Right ventricle myocardium superior (tissue), 1 donor: ENCODE measurements at places on chromosomes 4 and X.

GRCh38 chr4:17194586-17194985 lies 296.1 kb upstream of the LDB2 start:
- no peak for DNase-seq

GRCh38 chr4:38313999-38314561 lies 349.9 kb upstream of the KLF3 start:
- no peak for DNase-seq

- DNase-seq, result peak; percentile 73
These were observed 52.7 kb downstream of the CPLX1 start for GRCh38 chr4:773214-773613.

DNA sequence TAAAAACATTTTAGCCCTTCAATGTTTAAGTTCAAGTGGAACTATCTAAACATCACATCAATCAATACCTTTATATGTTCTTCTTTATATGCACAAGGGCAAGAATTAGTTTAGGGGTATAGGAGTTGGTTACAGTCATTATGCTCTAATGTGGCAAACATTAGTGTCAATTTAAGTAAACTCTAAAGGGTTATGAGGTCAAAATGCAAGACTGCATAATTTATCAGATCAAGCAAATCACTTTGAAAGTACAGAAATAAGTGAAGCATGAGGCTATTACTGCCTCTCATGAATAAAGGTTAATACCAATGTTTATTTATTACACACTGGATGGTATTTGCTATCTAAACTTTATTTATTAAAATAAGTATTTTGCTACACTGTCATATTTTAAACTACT lies 59.7 kb downstream of the MAB21L2 start:
- DNase-seq, result no peak

DNA sequence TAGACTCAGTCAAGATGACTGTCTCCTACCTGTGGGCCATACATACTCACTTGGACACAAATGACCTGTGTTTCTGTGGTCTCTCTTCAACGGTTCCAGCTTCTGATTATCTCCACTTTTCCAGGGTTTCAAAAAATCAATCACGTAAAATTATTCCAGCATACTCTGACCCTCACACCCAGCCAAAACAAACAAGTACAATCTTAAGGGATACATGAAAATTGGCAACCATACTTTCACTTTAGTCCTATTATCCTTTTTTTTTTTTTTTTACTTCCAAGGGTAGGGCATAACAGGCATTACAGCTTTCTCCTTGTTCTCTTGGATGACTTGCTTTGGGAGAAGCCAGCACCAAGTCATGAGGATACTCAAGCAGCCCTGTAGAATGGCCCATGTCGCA lies 225.8 kb upstream of the GALNT7 start:
- DNase-seq, result no peak

GRCh38 chr4:73763877-73764276 lies 23.5 kb downstream of the CXCL8 start:
- DNase-seq, result no peak

DNA sequence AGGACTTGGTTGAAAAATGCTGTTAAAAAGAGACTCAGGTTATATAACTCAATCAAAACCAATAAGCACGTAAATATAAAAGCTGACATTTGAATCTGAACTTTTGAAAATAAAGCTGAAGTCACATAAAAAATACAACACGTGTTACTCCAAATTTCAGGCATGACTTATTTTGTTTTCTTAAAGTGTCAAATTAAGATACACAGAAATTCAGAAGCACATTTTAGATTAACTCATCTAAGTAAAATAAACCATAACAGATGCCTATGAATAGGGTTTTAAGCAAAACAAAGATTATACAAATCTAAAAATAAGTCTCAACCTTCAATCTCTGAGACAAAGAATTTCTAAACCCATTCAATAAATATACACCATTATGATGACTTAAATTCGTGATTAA lies 124.8 kb downstream of the ANTXR2 start:
- DNase-seq, result no peak

- no peak for DNase-seq
These were observed 419.6 kb upstream of the LCORL start for GRCh38 chr4:18441203-18441590.

- no peak for DNase-seq
These were observed 40.1 kb downstream of the NOP14 start for GRCh38 chr4:2923141-2923551.

- DNase-seq, result peak; percentile 37
These were observed 58.6 kb upstream of the PAGE1 start for GRCh38 chrX:49754233-49754857.

- no peak for DNase-seq
These were observed 234.0 kb downstream of the SPOCK3 start for GRCh38 chr4:167000141-167000852.

DNA sequence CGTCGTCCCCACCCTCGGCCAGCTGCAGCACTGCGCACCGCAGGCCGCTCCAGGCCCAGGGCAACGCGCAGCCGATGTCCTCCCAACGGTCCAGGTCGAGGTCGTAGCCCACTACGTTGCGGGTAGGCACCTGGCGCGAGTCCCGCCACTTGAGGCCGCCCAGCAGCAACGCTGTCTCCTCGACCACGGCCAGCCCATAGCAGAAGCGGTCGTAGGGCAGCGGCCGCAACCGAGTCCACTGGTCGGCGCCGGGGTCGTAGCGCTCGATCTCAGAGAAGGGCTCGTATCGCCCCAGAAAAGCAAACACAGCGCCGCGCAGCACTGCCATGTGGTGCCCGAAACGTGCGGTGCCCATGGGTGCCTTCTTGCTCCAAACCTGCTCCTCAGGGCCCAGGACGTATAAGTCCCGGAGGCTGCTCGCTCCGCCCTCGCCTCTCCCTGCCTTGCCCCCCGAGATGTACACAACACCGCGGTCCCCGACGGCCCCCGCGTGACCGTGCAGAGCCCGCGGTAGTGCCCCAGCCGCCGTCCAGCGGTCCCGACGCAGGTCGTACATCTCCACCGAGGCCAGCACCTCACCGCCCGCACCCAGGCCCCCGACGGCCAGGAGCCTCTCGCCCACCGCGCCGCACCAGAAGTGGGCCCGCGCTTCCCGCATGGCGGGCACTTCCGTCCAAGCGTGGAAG lies 2.1 kb downstream of the KLHL34 start:
- peak; percentile 22 for DNase-seq

- no peak for DNase-seq
These were observed 45.9 kb upstream of the NUDT6 start for GRCh38 chr4:122968227-122968812.

DNA sequence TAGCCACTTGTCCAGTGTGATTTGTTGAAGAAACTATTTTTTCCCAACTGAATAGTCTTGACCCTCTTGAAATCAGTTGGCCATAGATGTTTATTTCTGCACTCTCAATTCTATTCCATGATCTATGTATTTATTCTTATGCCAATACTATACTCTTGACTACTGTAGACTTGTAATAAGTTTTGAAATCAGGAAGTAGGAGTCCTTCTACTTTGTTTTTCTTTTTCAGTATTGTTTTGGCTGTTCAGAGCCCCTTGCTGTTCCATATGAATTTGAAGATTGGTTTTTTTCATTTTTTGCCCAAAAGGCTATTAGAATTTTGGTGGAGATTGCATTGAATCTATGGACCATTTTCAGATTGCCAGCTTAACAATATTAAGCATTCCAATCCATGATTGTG lies 10.2 kb downstream of the SAP30 start:
- DNase-seq, result no peak
